Posterior vena cava (tissue), 2 donors: ENCODE measurements at places on chromosomes 3 and 15. TPM values are rescaled to one million over a fixed set of nuclear protein-coding genes. Genes with fewer than 3 reads are reported as not detected.

TMEM212 gene
- total RNA-seq: not detected

PLXNB1 gene
- 76.4 TPM for total RNA-seq

SLC12A8 gene
- total RNA-seq: 0.69 TPM

AMIGO3 gene
- total RNA-seq: not detected

IL17RD gene
- total RNA-seq: 17.9 TPM

SAMD7 gene
- not detected for total RNA-seq

CP gene
- total RNA-seq: 13.7 TPM

OR5H15 gene
- not detected for total RNA-seq

SCG5 gene
- 5.6 TPM for total RNA-seq

POPDC2 gene
- total RNA-seq: 7.0 TPM

- DNase-seq: no peak
These were observed 314.6 kb downstream of the RPLP1 start for GRCh38 chr15:69767191-69767590.

- no peak for DNase-seq
These were observed 27.4 kb upstream of the IL1RAP start for GRCh38 chr3:190486533-190486864.

DNA sequence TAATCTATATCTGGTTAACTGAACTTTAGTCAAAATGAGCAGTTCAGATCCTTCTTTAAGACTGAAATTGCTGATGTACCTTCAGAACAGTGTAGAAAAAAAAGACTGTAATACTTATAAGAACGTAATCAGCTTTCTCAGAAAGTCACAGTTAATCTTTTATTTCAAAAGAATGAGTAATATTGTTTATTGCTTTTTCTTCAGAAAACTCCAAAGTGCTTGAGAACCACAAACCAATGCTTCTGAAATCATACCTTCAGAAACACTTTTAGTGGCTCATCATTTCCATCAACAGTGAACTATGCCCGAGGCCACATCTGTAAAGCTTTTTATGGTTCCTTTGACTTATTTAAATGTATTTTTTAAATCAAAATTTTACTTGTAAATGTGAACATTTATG, 33.3 kb upstream of the CLASP2 start:
- DNase-seq: no peak

DNA sequence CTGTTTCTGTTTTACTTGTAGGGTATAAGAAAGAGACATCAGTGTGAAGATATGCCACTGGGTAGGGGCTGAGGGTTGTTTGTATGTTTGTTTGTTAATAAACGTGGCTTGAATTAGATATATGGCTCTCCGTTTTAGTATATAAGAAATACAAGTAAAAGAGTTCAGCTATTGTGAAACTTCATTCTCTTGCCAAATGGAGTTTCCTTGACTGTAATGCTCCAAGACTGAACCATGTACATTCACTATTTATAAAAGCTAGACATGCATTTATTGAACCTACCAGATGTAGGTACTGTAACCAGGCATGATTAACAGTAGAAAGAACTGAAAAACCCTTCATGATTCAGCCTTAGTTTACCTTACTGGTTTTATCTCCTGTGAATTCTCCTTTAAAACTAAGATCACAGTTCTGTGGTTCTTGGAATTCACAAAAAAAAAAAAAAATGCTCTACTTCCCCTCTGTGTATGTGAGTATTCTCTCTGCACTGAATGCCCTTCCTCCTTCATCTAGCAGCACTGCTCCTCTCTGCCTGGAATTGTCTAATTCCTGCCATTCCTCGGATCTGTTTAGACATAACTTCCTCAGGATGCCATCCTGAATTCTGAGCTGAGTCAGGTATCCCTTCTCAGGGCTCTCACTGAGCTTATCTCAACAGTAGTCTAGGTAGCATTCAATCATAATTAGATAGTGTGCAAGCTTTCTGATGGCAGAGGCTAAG, 504.4 kb downstream of the FHIT start:
- DNase-seq: no peak

DNA sequence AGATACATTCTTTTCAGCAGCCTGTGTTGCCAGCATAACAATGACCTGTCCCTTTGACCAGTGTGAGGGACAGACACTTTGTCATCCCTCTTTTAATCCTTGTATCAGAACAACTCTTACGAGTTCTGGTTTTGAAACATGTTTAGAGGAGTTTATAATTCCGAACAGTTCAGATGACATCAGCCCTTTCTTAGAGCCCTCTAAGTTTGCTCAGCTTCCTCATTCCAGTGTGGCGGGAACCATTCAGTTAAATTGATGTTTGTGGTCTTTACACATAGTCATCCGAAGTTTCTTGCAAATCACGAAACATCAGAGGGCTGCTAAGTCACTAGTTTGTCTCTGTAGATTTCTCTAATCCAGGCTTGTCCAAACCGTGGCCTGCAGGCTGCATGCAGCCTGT, 102.5 kb downstream of the AKAP13 start:
- DNase-seq: no peak

GRCh38 chr15:93331545-93332167, 242.6 kb upstream of the RGMA start:
- no peak for DNase-seq

DNA sequence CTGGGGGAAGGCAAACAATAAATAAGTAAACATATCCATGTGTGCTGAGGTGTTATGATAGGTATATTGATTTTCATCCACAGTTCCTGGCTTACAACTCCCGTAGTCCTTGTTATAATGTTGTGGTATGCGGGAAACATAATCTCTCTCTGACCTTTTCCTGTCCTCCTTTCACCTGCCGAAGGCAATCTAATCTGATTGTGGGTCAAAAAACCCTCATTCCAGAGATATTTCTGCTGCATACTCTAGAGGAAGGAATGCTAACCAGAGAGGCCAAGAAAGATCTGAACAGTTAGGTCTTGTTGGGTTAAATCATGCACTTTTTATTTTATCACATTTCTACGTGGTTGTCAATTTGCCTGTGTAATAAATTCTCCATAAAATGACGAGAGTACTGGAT, 383.6 kb upstream of the SEMA6D start:
- no peak for DNase-seq

DNA sequence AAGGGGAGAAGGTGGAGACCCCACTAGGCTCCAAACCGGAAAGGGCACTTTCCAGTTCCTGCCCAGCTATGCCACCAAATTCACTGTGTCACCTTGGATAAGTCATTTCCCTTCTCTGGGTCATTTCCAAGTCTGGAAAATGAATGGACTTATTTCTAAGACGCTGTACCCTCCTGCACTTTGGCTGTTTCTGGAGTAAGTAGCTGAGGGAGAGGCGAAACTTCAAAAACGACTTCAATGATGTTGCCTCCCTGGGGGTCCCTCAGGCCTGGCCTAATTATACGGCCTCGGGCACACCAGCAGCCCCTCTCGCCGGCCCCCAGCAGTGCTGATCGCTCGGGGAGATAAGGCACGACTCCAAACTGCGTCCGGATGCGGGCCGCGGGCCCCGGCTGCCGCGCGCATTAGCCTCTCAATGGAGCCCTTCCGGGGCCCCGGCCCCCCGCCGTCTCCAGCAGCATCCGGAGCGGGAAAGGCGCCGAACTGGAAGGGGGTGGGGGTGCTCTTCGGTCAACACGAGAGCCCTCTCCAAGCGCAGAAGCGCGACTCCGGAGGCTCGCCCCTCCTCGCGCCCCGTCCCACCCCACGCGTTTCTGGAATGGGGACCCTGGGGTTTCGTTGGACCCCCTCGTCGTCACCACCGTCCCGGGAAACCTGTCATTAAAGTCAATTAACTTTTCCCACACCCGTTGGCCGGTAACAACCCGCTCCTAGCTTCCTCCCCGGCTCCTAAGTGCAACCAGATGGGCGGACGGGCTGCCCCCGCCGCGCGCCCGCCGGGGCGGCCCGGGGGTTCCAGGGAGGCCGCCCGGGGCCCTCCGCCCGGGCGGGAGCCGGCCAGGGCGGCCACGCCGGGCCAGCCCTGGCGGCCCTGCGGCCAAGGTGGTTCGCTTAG, 4.8 kb downstream of the HES1 start:
- peak; percentile 87 for DNase-seq

GRCh38 chr3:127685708-127686511, 13.2 kb downstream of the ABTB1 start:
- no peak for DNase-seq

DNA sequence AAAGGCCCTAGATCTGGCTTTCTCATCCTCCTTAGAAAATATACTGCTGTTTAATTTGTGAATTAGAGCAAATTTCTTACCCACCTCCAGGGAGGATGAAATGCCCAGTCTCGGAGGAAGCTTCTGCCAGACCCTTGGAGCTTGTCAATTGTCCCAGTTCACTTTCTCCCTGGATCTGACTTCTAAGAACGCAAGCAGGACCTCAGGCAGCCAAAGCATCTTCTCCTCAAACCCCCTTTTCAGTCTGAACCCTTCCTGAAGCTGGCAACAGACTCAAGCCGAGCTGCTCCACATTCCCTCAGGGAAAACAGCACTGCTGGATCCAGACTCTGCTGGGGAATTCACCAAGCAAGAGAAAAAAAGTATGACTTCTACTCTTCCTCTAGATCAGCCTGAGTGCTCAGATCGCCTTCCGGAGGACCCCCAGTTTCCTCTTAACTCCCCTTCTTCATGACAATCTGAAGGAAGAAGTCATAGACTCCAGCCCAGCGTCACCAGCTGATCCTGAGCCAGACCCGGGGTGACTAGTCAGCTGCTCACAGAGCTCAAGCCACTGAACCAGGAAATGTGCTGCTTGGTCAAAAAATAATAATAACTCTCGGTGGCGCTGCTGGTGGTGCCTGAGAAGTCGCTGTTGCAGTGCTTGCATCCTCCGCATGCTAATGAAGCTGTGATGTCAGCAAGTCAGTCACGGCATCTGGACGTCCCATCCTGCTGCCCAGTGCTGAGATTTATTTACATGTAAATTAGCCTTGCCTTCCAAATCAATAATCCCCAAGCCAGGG, at the start of gene PRICKLE2:
PRICKLE2 (minus strand) TSS at position 641 of the 785 bp plus-strand sequence. CDS start 26,539 bp downstream, outside the sequence.
- peak; percentile 92 for DNase-seq

DNA sequence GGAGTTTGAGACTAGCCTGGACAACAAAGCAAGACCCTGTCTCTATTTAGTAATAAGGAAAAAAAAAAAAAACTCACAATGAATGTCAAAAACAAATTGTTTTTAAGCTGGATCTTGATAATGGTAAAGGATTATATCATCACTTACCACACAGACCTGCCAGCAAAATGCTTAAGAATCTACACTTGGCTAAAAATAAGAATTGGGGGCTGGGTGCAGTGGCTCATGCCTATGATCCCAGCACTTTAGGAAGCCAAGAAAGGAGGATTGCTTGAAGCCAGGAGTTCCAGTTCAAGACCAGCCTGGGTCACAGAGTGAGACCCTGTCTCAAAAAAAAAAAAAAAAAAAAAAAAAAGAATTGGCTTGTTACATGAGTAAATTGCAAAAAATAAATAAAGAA, 31.0 kb downstream of the ACAP2 start:
- no peak for DNase-seq

DNA sequence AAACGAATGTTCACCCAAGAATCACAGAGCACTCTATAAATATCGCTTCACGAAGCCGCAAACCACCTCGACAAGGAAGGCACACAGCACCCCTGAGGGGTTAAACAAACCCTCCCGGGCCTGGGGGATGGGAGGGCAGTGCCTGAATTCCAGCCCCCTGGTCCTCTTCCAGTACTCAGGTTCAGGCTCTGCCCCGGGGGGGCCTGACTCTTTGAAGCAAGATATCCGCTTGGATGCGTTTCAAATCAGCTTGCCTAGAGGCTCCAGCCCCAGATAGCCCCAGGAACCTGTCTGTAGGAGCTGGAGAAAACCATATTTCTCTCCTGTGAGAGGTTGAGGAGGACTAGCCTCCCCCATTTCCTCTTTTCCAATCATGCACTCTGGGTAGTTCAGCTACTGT, 194.7 kb downstream of the WNT5A start:
- DNase-seq: no peak

- no peak for DNase-seq
These were observed 11.5 kb upstream of the TEX9 start for GRCh38 chr15:56353740-56354139.
